ENCODE measurements at places on chromosomes 16 and 17.
A peak's percentile ranks its signal among the peaks of the same experiment; 100 is the strongest.

GRCh38 chr17:45106096-45106495 is 26.2 kb downstream of the PLCD3 start:
- DNase-seq = no peak

- no peak for DNase-seq
These were observed 504 bp upstream of the GOSR1 start for GRCh38 chr17:30476726-30477082.

DNA sequence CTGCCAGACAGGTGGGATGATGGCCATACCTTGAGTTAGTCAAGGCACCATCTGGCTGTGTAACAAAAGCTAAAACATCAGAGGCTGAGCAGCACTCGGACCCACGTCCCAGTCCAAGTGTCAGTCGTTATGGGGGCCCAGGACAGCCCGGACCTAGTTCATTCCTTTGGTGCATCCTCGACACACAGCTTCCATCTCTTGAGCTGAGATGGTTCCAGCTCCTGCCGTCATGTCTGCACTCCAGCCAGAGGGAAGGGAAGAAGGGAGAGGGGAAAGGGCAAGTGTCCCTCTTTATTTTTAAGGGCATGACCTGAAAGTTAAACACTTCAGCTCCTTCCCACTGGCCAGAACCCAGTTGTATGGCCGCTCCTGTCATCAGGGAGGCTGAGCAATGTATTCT is 218.0 kb downstream of the SEC14L1 start:
- no peak for DNase-seq

DNA sequence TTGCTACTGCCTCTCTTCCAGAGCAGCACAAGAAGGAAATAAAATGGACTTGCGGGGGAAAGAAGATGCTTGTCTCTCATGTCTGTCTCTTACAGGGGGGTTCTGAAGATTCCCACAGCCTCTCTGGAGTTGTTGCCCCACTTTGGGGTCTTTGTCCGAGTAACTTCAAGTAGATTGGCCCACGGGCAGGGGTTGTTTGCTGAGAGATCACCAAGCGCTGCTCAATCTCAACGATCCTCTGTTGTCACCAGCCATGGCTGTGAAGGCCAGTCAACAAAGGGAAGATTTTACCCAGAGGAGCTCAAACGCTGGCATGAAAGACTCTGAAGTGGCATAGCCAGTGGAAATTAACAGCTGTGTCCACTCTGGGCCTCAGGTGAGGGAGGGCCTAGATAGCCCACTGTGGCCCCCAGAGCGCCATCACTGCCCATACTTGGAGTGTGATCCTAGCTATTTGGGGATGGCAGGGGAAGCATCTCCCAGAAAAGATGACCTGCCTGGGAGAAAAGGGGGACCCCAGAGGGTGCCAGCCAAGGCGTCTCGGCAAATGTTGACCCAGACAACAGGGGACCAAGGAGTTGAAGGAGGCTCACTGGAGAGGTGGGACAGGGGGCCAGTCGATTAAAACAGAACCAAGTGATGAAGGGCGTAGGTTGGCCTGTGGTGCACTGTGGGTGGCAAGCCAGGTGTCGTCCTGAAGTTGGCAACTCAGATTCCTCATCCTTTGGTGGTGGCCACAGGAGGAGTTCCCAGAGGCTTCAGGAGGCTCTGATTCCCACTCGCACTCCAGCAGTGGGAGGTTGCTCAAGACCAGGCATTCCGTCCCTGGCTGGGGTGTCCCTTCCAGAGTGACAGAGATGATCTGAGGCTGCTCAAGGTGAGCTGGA is 28.0 kb downstream of the SLC13A5 start:
- no peak for DNase-seq

DNA sequence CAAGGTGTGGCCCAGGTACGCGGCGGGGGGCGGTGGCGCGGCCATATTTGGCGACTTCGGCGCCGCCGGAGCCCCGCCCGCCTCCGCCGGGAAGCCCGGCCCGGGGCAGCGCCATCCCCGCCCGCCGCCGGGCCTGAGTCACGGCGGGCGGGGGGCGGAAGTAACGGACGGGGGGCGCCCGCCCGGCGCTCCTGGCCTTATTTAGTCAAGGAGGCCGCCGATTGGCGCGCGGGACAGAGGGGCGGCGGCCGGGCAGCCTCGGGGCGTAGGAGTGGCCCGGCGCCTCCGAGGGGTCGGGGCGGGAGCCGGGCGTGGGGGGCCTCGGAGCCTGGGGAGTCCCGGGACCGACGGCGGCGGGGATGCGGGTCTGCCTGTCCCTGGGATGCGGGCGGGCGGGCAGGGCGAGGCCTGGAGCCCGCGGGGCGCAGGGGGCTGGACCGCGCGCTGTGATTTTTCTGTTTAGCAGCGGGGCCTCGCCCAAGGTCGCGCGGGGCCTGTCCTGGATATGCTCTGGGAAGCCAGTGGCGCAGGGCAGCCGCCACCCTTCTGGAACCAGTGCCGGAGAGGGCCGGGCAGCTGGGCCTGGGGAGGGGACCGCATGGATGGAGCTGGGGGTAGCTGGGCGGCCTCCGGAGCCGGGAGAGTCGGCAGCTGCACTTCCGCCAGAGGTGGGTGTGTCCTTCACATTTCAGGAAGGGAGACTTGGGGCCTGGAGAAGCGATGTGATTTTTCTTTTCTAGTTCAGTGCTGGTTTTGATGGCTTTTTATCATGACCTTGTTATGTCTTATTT is 2.3 kb upstream of the ACTG1 start:
- peak; percentile 27 for DNase-seq

DNA sequence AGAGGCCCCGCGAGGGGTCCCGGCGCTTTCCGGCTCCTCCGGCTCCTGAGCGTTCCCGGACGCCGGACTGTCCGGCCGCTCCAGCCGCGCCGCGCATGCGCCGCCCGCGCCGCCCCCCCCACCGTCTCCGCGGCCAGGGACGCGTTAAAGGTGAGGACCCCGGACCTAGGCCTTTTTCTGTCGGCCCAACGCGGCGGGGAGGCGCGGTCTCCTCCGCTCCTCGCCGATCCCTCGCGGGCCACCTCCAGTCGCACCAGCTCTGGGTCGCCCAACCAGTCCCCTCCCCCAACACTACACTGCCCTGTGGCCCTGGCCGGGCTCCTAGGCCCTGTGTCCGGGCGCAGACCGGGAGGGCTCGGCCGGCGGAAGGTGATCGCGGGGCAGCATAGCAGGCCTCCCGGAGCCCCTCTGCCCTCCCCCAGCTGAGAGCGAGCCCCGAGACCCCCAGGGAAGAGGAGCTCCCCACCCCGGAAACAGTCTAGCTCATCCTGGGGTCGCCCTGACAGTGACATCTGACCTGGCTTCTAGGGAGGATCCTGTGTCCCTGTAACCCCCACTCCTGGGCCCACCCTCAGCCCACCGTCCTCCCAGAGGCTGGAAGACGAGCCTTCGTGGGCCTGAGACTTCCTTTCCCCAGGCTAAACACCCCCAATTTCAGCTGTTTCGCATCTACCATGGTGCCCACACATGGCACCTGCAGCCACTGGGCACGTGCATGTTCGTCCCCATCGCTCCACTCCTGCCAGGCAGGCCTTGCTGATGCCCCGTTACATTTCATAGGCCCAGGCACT is 14.7 kb upstream of the BCAR1 start:
- no peak for DNase-seq

GRCh38 chr17:45828171-45828570 is 16.5 kb upstream of the SPPL2C start:
- DNase-seq = no peak

DNA sequence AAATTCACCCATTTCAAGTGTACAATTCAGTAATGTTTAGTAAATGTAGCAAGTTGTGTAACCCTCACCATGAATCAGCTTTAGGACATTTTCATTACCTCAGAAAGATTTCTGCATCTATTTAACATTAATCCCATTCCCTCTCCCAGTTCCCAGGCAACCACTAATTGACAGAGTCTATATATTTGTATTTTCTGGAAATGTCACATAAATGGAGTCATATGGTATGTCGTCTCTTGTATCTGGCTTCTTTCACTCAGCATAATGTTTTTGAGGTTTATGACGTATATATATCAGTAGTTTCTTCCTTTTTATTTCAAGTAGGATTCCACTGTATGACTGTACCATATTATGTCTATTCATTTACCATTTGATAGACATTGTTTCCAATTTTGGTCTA is 199.8 kb downstream of the CYB561 start:
- DNase-seq = no peak

- no peak for DNase-seq
These were observed 123.5 kb downstream of the ANKRD11 start for GRCh38 chr16:89366561-89367537.

DNA sequence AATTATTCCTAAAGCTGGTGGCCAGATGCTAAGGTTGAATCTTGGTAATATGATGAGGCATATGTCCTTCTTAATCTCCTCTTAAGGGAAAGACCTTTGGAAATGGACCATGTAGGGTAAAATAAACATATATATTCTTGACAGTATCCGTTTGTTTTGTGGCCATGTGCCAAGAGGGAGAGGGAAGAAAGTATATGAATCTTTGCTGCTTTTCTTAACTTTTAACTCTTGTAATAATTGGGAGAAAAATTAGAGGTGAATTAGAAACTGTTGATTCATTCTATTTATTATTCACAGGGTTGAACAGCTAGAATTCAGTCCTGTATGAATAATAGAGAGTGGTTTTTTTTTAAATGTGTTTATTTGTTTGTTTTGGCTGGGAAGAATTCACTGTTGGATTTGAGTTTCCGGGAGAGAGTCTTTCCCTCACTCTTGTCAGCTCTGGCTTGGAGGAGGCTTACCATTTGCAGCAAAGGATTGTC is 31.6 kb downstream of the AATF start:
- no peak for DNase-seq

DNA sequence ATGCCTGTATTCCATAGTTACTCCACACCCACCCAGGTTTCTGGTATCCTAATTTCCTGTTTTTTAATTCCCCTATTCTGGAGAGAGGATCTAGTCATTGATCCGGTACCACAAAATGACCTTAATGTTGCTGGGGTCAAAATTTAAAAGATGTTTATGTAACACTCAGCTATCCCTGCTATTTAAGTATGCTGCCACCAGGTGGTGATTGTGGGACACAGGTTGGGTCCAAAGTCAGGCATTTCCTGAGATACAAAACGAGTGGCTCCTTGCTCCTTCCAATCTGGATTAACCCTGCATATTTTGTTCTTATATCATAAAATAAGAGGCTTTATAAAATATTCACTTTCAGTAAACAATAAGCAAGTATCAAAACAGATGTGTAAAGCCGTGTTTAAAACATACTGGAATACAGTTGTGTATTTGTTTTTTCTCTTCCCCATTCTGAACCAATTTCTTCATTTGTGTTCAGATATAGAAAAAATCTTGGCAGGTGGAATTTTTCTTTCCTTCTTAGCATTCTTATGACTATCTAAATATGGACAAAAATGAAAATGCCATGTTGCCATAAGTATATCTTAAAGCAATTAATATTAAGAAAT is 16.3 kb downstream of the HS3ST4 start:
- DNase-seq = no peak

GRCh38 chr17:79176792-79177601 is 102.4 kb downstream of the ENGASE start:
- DNase-seq = no peak

GRCh38 chr17:83177611-83178532 is 98.5 kb downstream of the METRNL start:
- DNase-seq = no peak

GRCh38 chr16:83269048-83269447 is 538.7 kb upstream of the HSBP1 start:
- no peak for DNase-seq

GRCh38 chr17:17510456-17511292 is 14.5 kb upstream of the RASD1 start:
- DNase-seq = no peak

DNA sequence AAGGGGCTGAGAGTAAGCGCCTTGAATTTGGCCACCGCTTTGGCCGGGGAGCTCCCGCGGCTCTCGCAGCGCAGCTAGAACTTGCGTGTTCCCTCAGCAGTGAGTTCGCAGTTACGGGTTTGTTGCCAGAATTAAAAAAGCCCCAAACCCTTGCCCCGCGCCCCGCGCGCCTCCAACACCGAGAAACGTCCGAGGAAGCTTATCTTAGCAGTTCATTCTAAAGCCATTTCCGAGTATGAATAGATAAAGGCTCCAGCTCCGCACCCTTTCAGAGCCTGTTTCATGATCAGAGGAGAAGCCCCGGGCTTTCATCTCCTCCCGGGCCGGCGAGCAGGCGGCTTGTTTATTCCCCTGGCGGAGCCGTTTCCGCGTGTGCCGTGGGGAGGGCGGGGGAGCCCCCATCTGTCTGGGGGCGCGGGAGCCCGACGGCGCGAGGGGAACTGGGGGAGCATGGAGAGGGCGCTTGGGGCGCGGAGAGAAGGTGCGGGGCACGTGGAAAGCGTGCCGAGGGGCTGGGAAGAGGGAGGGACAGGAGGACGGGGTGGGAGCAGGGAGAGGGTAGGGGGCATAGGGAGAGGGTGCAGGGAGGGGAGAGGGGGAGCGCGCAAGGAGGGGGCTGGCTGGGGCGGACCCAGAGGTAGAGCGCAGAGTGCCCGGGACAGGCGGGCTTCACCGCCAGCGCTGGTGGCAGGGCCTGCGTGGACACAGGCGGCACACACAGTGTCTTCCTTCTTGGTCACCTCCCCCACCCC is 9.9 kb downstream of the TBX4 start:
- no peak for DNase-seq

- DNase-seq = no peak
These were observed 21.5 kb downstream of the MYO18A start for GRCh38 chr17:29158488-29159275.

DNA sequence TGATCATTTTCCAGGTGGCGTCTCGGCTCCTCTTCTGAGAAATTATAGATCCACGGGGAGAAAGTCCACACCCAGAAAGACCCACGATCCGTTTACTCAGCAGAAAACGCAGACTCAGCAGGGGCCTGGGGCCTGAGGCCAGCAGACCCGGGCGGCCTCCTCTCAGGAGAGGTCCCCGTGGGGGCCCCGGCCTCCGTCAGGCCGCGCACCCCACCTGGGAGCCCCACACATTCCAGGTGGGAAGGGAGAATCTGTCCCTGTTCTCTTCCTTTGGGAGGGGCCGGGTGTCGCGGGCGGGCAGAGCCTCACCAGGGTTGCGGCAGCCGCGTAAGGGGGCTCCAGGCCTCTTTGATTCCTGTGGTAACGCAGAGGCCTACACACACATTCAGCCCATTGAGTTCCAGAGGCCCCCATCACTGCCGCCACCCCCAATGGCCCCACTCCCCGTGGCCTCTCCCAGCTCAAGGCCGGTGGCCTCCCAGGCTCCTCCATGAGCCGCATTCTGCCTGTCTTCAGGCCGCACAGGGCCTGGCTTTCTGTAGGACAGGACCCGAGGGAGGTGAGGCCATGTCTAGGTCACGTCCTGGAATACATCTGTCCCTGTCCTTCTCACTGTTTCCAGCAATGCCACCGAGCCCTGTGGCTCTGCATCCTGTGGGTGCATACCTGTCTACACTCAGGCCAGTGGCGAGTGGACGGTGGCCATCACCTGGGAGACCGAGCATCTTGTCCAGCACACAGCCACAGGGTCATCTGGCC is 1.6 kb upstream of the IGFALS start:
- DNase-seq = no peak

- peak; percentile 47 for DNase-seq
These were observed 19.4 kb downstream of the CEP295NL start for GRCh38 chr17:78883533-78884131.

GRCh38 chr16:35733971-35734702 is 2274.7 kb downstream of the TP53TG3F start:
- no peak for DNase-seq

Data from NCI-H1436 treated with DMSO at 0.1 percent for 48 hours (cell line).